AG20443 (cell line): ENCODE measurements at places on chromosomes 7 and 10.

GRCh38 chr10:92880233-92880861, 32.0 kb downstream of the EXOC6 start:
- peak; percentile 35 for DNase-seq

DNA sequence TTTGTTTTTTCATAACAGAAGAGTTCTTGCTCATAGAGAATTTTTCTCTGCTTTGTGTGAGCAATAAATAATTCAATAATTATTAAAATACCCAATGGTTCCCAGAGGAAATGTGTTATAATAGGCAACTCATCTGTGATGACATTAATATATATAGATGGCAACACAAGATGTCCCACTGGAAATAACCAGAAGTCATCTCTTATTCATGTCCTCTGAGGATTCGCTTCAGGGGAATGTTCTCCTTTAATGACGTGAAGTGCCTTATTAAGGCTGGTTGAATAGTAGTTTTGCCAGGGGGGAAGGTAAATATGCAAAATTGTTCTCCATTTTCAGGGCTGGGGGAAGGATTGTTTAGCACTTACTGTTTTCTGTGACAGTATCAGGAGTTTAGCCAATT, 3.1 kb downstream of the SLC39A12 start:
- DNase-seq = peak; percentile 17

DNA sequence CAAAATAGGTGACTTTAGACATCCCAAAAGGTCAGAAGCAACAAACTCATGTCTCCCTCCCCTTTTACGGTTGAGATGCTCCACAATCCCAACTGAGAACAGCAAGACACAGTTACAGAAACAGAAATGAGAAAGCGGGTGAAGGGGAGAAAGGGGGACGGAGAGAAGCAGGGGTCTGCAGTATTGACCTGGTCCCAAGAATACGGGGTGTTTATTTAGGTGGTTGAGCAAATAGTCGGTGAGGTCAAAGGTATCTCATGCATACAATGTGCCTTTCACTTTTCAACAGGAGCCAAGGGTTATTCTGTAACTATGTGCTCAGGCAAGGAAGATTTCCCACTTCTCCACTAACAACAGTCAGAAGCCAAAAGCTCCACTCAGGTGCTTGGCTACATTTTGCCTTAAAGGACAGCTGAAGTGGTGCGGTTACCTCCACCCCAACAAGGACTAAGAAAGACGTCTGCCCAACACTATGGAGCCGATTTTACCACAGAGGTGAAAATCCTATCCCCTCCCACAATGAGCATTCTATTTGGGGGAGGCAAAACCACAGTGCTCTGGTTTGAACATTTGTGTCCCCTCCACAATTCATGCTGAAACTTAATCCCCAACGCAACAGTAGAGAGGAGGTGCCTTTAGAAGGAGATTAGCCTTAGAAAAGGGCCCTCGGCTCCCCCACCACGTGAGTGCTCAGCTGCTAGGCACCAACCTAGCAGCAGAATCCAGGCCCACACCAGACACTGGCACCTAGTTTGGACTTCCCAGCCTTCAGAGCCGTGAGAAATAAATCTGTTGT, 77.9 kb downstream of the PARD3 start:
- DNase-seq = no peak

GRCh38 chr10:11018855-11019631, 1.4 kb downstream of the CELF2 start:
- no peak for DNase-seq

GRCh38 chr10:73628405-73628804, 12.9 kb downstream of the MYOZ1 start:
- no peak for DNase-seq

DNA sequence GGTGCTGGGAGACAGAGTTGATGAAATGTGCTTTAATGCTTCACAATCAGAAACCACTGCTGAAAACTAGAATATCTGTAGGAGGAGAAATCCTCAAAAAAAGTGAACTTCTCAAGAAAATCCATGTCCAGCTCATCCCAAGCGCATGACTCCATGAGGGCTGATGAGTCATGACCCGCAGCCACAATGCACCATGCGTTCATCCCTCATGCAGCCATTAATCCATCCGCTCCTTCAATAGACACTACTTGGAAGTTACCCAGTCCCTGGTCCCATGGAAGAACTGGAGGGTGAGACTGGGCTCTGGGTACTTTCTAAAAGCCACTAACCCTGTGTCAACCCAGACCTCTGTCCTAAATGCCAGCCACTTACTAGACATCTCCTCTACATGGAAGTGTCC, 24.4 kb downstream of the TMEM273 start:
- peak; percentile 80 for DNase-seq

- DNase-seq = no peak
Measured at GRCh38 chr7:539731-540411, 20.2 kb upstream of the PDGFA start.

DNA sequence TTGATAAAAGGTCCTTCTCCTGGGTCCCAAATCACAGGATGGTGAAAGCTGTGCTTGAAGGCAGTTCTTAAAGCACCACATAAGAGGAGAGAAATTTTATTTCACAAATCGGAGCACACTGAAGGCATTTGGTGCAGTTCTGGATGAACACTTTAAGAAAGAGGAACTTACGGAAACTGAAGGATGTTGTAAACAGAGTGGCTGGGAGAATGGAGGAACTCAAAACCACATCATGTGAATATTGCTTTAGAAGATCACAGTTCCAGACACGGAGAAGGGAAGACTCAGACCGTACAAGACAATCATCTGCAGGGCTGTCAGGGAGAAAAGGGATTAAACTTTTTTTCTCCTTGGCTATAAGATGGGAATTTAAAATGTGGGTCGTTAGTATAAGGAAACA, 9.0 kb upstream of the GPR141 start:
- no peak for DNase-seq

- no peak for DNase-seq
Measured at GRCh38 chr7:113797420-113798010, 121.3 kb downstream of the PPP1R3A start.

DNA sequence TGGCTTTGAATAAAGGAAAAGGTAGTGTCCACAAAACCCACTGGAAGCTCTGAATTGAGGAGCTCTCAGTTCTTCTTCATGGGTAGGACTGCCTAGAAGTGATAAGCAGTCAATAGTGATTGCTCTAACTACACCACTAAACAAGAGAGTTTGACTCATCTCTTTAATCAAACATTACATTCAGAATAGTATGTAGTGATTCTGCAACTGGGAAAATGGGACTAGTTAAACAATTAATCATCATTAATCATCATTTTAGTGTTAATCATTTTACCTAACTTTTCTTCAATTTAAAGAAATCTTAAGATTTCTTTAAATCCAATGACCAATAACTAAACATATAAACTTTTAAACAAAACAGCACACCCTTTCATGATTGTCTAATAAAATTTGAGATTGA, 484.0 kb upstream of the FZD8 start:
- DNase-seq = no peak

- DNase-seq = peak; percentile 93
Measured at GRCh38 chr10:86648704-86649427, 5.5 kb upstream of the OPN4 start.

- DNase-seq = no peak
Measured at GRCh38 chr10:5809527-5810154, 3.6 kb downstream of the GDI2 start.

GRCh38 chr10:86366033-86366901, at the start of gene GRID1:
GRID1 (minus strand) TSS chr10:86366795.
- peak; percentile 66 for DNase-seq

- DNase-seq = no peak
Measured at GRCh38 chr10:97948822-97949221, 81.6 kb downstream of the CRTAC1 start.

DNA sequence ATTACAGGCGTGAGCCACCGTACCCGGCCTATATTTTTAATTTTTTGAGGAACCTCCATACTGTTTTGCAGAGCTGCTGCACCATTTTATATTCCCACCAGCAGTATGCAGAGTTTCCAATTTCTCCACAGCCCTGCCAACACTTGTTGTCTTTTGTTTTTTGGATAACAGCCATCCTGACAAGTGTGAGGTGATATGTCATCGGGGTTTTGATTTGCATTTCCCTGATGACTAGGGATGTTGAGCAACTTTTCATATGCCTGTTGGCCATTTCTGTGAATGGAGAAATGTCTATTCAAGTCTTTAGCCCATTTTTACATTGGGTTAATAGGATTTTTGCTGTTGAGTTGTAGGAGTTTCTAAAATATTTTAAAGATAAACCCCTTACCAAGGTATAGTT, 22.2 kb downstream of the ENTPD7 start:
- DNase-seq = peak; percentile 24

DNA sequence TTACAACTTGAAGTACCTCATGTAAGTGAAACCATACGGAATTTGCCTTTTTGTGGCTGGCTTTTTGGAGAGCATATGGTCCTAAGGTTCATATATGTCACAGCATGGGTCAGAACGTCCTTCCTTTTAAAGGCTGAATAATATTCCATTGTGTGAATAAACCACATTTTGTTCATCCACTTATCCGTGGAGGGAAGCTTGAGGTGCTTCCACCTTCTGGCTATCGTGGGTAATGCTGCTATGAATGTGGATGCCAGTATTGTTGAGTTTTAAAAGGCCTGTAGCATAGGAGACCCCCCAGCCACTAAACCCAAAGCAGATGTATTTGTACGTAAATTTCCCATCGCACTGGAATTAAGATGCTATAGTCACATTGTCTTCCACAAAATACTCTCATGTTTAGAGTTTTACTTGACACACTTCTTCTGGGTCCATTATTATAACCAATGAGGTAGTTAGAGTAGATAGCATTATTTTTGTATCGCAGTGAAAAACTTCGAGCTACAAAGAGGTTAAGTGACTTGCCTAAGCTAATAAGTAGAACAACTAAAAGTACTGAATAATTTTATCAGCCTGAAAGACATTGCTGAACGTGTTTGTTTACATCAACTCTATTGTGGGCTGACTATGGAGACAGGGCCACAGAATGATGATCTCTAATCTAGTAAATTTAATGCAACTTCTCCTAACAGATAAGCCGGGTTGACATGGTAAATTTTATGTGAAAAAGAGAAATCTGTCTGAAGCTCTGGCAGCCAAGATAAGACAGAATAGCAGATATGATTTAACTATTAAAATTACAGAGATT, 183.0 kb upstream of the CTBP2 start:
- peak; percentile 49 for DNase-seq

- DNase-seq = no peak
Measured at GRCh38 chr10:130766071-130766470, 545.5 kb downstream of the TCERG1L start.

DNA sequence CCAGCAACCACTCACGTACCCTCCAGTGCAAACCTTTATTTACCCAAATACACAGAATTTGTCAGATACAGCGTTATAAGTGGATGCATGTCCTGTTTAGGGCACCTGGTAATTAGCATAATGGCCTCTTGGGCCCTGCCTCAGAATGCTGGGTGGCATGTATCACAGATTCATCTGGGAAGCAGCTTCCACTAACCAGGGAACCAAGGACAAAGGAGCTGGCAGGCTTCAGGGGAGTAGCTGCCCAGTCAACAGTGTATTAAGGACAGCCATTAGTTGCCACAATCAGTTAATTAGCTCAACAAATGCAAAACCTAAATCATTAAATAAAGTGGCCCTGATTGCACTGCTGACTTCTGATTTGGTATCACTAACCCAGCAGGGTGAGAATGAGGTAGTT, 105.7 kb downstream of the RAPGEF5 start:
- DNase-seq = no peak

DNA sequence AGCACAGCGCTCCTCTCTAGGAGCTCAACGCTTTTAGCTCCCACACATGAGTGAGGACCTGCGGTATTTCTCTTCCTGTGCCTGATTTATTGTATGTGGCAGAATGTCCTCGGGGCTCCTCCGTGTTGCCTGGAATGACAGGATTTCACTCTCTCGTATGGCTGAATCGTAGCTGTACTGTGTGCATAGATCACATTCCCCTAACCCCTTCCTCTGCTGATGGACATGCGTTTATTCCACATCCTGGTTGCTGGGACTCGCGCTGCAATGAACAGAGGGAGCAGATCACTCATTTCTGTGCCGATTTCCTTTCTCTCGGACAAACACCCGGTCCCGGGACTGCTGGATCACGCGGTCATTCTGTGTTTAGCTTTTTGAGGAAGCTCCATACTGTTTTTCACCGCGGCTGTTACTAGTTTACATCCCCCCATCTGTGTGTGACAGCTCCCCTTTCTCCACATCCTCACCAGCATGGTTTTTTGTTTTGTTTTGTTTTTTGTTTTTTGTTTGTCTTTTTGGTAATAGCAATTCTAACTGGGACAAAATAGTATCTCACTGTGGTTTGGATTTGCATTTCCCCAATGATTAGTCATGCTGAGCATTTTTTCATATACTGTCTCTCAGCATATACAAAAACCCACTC, 76.3 kb downstream of the FOXL3 start:
- DNase-seq = no peak

DNA sequence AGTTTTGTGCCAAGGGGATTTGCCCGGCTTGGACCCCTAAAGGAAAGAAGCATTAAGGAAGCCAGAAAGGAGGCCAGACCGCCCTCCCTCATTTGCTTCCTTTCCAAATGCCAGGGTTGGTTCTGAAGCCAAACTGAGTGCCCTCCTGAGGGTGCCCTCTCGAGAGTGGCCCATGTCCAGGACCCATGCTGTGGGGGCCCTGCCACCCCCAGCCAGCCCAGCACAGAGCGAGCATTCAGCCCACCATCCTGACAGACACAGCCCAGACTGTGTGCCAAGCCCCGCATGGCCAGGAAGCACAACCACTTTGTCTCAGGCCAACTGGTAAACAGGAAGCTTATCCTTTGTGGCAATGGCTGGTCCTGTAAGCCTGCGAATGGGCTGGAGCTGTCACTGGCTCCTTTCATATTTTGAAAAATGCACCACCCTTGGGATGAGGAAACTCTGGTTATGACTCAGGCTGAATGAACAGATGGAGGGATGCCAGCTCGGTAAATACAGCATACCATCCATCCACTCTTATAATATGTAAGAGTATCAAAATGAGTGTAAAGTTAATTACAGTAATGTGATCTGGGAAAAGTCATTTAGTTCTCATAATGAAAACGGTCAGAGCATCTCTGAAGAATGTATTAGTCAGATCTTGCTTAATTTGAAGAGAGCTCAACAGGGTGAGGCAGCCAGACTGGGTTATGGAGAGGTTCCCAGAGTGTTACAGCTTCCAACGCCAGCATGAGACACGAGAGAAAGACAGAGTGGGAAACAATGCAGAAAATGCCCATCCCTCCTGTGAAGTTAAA, 65.0 kb downstream of the STK17A start:
- DNase-seq = peak; percentile 87

GRCh38 chr10:2918489-2918888, 148.9 kb upstream of the PFKP start:
- DNase-seq = no peak

GRCh38 chr10:3295582-3296151, 123.1 kb upstream of the PITRM1 start:
- DNase-seq = no peak

DNA sequence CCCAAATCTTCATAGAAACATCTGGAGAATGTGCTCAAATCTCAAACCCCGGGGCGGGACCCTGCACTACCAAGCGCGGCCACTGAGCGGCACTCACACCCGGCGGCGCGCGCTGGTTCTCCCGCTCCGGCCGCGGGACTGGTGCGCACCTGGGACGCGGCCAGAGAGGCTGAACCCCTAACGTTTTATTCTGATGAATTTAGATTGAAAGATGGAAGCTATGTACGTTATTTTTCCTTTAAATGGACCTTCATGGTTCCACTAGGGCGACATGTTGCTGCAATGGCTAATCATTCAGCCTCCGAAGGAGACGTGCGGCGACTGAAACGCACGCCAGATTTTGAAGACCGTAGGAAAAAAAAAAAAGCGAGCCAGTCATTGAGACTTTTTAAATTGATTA, 107.0 kb upstream of the INSIG1 start:
- DNase-seq = peak; percentile 88

- DNase-seq = no peak
Measured at GRCh38 chr7:48252995-48253394, 81.7 kb downstream of the ABCA13 start.

- DNase-seq = no peak
Measured at GRCh38 chr7:145839814-145840213, 276.8 kb upstream of the CNTNAP2 start.
